ENCODE measurements at places on chromosomes 7 and 10. TPM values are rescaled to one million over a fixed set of nuclear protein-coding genes. Genes with fewer than 3 reads are reported as not detected.
A peak's percentile ranks its signal among the peaks of the same experiment; 100 is the strongest.

DNA sequence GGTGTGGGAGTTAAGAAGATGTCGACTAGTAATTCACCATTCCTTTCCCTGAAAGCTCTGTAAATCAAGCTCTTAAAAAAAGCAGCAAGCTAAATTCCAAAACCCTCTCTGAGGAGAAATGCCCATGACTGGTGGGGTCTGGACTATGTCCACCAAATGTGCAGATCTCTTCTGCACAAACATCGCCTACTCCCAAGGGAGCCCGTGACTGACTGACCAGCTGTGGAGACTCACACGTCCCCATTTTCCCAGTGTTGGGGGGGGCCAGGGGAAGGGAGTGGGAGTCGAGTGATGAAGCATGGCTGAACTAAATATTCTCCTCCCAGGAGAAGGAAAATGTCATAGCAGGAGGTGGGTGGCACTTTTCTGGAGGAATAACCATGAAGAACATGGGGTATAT lies 164.1 kb upstream of the HPS1 start:
- DNase-seq, result peak; percentile 57

- DNase-seq, result no peak
Measured at GRCh38 chr7:37363536-37364491, 84.8 kb downstream of the ELMO1 start.

GRCh38 chr7:79227044-79227443 lies 226.4 kb downstream of the MAGI2 start:
- no peak for DNase-seq

DNA sequence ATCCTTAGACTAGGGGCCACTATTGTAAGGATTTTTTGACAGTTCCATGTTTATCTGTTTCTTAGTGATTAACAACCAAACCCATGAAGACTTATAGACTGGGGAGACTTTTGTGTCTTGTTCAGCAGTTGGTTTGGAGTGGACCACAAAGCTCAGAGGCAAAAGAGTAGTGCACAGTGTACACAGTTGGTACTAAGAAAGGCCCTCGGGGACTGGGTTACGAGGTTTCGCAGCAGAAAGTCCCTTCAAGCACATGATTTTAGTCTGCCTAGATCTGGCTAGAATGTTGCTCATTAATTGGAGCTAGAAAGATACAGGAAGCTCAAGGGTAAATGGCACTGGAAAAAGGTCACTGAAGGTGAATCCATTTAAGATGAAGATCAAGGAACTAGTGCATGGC lies 35.4 kb downstream of the CDK14 start:
- DNase-seq, result no peak

GRCh38 chr10:18424200-18424599 lies 227.2 kb downstream of the NSUN6 start:
- DNase-seq, result no peak

GRCh38 chr10:67785098-67785497 lies 52.9 kb downstream of the DNAJC12 start:
- no peak for DNase-seq

- no peak for DNase-seq
Measured at GRCh38 chr10:52007091-52007490, 307.0 kb upstream of the DKK1 start.

GRCh38 chr10:19658131-19658530 lies 158.1 kb upstream of the PLXDC2 start:
- DNase-seq, result no peak

GRCh38 chr7:76409537-76409936 lies at the start of gene SSC4D:
Gene SSC4D, minus strand, starts transcription at chr7:76409697. Its CDS starts 5,258 bp downstream, at chr7:76404439.
- DNase-seq, result peak; percentile 40

DNA sequence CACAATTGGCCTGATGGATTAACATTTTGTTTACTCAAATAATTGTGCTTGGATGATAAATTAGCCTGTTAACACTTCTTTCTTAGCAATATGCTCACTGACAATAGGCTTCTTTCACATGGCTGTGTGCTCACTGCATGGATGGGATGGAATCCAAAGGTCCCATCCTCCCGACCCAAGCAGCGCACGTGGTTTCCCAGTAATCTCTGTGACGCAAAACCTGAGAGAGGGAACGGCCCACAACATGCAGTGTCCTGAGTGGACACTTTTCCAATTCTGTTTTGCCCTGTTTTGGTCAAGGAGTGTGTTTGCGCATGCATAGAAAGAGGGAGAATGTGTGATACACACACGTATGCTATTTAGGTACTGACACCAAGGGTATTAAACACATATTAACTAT lies 42.1 kb upstream of the RASGEF1A start:
- no peak for DNase-seq

- peak; percentile 32 for DNase-seq
Measured at GRCh38 chr10:31135171-31135570, 103.5 kb upstream of the ZNF438 start.

DNA sequence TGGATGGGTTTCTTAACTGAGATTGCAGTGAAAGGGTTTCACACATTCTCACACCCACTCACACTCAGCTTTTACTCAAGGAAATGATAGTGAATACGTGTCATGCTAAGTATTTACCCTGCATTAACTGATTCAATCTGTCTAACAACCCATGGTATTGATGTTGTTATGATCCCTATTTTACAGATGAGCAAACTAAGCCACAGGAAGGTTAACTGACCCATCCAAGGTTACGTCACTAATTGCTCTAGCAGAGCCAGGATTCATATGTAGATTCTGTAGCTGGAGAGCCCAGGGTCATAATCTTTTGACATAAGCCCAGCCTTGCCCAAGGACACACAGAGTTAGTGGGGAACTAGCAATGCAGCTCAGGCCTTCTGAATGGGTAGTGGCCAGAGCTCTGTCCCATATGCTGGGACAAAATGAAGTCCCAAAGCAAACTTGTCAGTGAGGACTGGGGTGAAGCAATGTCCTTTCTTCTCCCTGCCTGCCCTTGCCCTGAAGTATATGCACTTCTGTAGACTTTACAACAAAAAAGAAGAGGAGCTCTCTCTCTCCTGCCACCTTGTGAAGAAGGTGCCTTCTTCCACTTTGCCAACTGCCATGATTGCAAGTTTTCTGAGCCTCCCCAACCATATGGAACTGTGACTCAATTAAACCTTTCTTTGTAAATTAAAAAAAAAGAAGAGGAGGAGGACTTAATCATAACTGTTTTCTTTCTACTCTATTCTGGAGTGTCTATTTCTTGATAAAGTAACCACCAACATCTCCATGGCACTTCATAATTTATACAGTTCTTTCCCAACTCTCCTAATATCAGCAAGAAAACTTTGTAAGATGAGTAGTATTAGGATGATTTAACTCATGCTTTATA lies 4.9 kb upstream of the CYP3A7 start:
- DNase-seq, result no peak

DNA sequence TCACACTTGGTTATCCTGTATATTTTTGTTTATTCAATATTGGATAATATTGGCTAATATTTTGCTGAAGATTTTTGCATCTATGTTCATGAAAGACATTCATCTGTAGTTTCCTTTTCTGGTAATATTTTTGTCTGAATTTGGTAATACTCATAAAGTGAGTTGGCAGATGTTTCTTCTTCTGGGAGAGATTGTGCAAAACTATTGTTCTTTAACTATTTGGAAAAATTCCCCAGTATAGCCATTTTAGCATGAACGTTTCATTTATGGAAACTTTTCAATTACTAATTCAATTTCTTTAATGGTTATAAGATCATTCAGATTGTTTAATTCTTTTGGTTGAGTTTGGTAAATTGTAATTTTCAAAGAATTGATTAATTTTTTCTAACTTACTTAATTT lies 560.8 kb upstream of the FZD8 start:
- DNase-seq, result no peak

DNA sequence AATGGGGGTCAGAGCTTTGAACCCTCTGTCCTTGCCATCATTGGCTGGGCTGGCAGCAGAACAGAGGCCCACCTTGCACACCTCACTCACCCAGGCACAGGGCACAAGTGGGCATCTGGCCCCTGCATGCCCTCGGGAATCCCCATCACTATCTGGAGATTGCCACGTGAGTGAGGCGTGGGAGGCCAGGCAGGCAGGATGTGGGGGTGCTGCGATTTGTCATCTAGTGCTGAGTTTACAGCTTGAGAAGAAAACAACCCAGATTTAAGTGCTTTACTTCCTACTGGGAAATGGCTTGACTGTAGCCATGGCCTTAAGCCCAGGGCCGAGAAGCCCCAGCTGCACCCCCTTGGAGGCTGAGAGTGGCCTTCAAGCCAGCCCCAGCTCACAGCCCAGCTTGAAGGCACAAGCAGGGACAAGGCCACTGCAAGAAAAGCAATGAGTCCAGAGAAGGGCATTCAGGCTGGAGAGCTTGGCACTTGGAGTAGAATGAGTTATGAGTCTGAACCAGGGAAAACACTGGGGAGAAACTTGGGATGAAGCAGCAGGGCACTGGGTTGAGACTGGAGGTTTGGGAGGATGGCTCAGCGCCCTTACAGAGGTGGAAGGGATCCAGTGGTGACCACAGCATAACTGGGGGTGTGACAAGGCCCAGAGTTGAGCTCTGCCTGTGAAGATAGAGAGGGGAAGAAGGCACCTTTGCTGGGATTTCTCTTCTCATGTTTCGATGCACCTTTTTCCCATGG lies 123.0 kb downstream of the CXCL12 start:
- no peak for DNase-seq

- DNase-seq, result no peak
Measured at GRCh38 chr10:97134110-97134509, 51.6 kb downstream of the SLIT1 start.

- DNase-seq, result no peak
Measured at GRCh38 chr7:117004899-117005298, 51.6 kb downstream of the ST7 start.

GRCh38 chr7:121530227-121531174 lies 134.4 kb upstream of the FAM3C start:
- DNase-seq, result peak; percentile 81

DNA sequence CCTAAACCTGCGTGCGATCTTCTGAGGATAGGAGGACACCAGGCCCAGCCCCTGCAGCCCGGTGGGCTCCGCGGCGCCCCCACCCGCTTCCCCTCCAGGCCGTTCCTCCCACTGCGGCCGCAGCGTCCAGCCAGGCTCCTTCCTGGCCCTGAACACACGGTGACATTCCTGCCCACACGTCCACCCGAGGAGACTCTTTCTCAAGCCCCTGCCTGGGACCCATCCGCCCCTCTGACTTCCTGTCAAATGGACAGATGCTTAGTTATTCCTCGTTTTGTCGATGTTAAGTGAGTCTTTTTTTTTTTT lies 32.4 kb upstream of the RNF32 start:
- no peak for DNase-seq

GRCh38 chr10:93912444-93912843 lies 18.7 kb downstream of the SLC35G1 start:
- DNase-seq, result no peak

DNA sequence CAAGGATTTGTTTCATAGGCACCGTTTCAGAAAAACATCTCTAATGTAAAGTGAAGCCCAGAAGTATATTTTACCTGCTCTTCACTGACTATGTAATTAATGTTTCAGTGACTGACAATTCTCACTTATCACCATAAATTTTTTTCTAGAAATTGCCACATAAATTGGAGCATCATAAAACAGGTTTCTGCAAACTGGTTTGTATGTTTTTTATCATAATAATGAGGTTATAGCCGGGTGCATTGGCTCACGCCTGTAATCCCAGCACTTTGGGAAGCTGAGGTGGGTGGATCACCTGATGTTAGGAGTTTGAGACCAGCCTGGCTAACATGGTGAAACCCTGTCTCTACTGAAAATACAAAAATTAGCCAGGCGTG lies 39.4 kb downstream of the SYPL1 start:
- DNase-seq, result no peak

- DNase-seq, result no peak
Measured at GRCh38 chr7:88358526-88358838, 51.8 kb upstream of the STEAP4 start.

GRCh38 chr7:2255145-2256139 lies 13.4 kb downstream of the NUDT1 start:
- no peak for DNase-seq

GRCh38 chr10:88840881-88841280 lies 10.8 kb downstream of the ANKRD22 start:
- no peak for DNase-seq

GRCh38 chr7:30224511-30225062 lies 59.8 kb upstream of the ZNRF2 start:
- DNase-seq, result peak; percentile 34

- no peak for DNase-seq
Measured at GRCh38 chr7:83849131-83849530, 200.2 kb upstream of the SEMA3E start.

DNA sequence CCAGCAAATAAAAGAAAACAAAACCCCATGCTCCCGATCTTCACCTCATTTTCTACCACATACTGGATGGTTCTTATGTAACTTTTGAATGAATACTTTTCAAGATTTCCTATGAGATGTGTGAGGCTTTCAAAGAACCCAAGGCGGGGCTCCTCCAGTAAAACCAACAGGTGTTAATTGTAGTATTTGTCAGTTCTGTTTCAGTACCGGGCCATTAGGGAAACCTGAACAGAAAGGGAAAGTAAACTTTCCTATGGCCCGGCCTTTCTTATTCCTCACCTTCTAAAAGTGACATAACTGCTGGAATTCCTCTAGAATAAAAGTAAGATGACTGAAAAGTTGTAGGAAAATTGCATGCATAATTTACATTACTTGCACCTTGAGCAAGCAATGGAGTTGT lies 672.9 kb downstream of the MAGI2 start:
- DNase-seq, result no peak

DNA sequence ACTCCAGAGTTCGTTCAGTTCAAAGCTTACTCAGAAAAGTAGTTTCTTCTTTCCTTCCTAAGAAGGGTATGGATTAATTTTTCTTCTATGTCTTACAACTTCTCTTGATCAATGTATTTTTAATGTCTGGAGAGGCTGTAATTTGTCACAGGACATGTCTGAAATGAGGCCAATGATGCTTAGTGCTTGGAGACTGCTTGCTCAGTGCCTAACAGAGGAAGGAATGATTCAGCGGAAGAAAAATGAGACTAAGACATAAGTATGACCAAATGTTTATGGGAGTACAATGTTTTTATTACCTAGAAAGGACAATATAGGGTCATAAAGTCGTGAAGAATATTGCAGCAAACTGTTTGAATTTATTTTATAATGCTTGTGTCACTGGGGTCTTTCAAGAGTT lies 43.3 kb downstream of the GPR37 start:
- DNase-seq, result no peak

DNA sequence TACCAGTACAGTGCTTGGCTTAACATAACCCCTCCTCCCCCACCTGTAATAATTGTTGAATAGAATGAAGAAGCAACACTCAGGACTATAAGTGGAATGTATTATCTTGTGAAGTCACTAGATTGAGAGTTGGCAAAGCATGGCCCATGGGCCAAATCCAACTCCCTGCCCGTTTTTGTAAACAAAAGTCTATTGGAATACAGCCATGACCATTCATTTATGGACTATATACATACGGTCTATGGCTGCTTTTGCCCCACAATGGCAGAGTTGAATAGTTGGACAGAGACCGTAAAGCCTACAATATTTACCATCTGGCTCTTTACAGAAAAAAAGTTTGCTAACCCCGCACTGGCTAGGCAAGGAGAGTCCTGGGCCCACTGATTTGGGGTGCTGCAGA lies 48.1 kb upstream of the CYCS start:
- no peak for DNase-seq

OR13A1 gene
- not detected for total RNA-seq

YKT6 gene
- 98.6 TPM for total RNA-seq

OR2A42 gene
- total RNA-seq, result not detected

EIF5AL1 gene
- total RNA-seq, result 0.73 TPM

NRP1 gene
- total RNA-seq, result 17.2 TPM

CCNJ gene
- 11.9 TPM for total RNA-seq

RBM20 gene
- 11.1 TPM for total RNA-seq

CYP3A4 gene
- total RNA-seq, result not detected

MKLN1 gene
- 48.5 TPM for total RNA-seq

TMEM196 gene
- not detected for total RNA-seq

CYP2C8 gene
- total RNA-seq, result not detected

CHST3 gene
- 10.4 TPM for total RNA-seq

STK17A gene
- 4.5 TPM for total RNA-seq

NEUROG3 gene
- total RNA-seq, result not detected

GNAT3 gene
- total RNA-seq, result not detected
